ENCODE measurements at places on chromosomes 3 and 15.

DNA sequence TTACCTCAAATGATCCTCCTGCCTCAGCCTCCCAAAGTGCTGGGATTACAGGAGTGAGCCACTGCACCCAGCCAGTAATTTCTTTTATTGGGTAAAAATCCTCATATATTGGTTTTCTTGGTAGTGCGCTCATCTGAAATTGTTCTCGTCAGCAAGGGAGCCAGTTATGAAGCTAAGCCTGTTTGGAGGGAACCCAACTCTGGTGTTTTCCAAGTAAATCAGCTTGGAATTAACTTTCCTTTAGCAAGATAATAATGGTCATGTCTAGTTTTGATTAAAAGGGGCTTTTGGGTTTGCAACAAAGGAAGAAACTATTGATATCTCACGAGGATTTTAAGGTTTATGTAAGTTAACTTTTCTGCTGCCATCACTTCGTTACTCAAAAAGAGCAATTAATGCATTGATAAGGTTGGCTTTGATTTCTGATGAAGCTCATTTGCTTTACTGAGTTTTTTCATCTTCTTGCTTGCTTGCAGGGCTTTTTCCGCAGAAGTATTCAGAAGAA, 72.7 kb downstream of the RARB start:
- no peak for DNase-seq

- DNase-seq, result no peak
These were observed 8.3 kb downstream of the MUC4 start for GRCh38 chr3:195803289-195803908.

DNA sequence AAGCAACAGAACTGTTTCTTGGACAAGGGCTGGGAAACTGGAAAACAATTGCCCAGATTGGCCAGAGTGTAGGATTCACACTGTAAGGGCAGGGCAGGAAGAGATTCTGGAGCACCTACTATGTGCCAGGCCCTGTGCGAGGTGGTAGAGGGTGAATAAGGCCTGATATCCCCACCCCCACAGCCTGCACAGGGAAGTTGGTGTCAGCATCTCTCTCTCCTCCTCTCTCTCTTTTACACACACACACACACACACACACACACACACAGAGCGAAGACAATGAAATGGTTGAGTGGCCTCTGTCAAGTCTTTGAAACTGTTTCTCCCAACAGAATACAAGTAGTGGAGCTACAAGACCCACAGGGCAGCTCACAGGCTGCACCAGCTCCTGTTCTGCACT, 47.1 kb upstream of the SLCO2A1 start:
- DNase-seq, result no peak

DNA sequence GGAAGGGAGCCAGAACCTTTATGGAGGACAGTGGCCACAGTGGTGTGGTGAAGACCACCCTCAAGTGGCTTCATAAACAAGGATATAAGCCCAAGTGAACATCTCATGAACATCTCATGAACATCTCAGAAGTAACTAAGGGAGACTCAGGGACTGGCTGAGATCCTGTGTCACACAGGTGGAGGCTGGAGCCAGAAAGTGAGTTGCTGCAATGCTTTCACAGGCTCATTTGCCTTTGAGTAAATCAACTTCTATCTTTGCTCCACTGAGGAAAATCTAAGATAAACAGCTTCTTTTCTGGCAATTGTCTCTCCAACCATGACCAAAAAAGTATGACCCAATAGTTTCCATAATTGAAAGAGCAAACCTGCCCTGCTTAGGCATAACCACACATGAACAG, 152.9 kb downstream of the CADPS start:
- DNase-seq, result no peak

- no peak for DNase-seq
These were observed 90.2 kb upstream of the FGF12 start for GRCh38 chr3:192817506-192817905.

GRCh38 chr3:49132073-49132436, 795 bp downstream of the LAMB2 start:
- no peak for DNase-seq

- no peak for DNase-seq
These were observed 93.1 kb downstream of the DNASE1L3 start for GRCh38 chr3:58117561-58118181.

DNA sequence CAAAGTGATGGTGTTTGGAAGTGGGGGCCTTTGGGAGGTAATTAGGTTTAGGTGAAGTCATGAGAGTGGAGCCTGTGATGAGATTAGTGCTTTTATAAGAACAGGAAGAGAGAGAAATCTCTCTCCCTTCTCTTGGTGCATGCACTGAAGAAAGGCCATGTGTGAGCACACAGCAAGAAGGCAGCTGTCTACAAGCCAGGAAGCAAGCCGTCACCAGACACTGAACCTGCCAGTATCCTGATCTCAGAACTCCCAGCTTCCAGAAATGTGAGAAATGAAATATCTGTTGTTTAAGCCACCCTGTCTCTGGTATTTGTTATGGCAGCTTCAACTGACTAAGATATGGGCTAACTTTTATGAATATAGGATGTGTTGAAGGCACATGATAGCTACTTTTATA, 72.6 kb downstream of the REC114 start:
- no peak for DNase-seq

- no peak for DNase-seq
These were observed 9.1 kb downstream of the GK5 start for GRCh38 chr3:142216321-142216720.

GRCh38 chr3:42148982-42149432, 57.9 kb downstream of the TRAK1 start:
- DNase-seq, result no peak

DNA sequence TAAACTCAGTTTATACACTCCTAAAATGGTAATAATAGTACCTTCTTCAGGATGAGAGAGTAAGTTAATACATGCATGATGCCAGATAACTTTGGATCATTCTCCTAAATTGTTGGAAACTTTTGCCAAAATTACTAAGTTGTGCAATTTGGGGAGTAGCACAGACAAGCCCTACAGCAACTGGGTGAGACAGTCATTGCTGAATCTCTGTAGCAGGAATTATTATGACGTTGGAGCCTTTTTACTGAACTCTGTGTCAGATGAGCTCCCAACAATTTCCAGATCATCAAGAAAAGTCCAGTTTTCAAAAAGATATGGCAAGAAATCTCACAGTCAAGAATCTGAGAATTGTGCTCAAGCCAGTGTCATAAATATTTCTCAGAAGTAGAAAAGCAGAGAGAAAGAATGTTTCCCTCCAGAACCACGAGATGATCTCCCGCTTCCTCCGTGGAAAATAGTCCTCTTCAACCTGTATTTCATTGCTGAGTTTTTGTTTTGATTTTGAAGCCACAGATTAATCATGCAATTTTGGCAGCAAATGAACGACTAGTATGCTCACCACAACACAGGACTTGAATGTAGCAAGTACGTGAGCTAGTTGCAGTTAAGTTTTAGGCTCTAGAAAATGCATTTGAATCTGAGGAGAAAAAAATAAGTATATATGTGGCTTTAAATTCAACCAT, 485.4 kb downstream of the CNTN6 start:
- DNase-seq, result no peak

- DNase-seq, result no peak
These were observed 60.2 kb downstream of the MAP3K13 start for GRCh38 chr3:185423178-185423577.

DNA sequence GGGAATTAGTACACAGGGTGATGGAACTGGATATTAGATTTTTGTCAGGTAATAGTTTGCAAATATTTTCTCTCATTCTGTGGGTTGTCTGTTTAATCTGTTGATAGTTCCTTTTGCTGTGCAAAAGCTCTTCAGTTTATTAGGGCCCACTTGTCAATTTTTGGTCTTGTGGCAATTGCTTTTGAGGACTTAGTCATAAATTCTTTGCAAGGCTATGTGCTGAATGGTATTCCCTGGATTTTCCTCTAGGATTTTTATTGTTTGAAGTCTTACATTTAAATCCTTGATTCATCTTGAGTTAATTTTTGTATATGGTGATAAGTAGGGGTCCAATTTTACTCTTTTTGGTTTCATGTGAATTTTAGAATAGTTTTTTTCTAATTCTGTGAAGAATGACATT, 111.3 kb downstream of the ARRDC4 start:
- no peak for DNase-seq

- no peak for DNase-seq
These were observed 6.7 kb downstream of the SPPL2A start for GRCh38 chr15:50758712-50759205.

GRCh38 chr3:133069556-133070286, 31.5 kb downstream of the TMEM108 start:
- no peak for DNase-seq

Measured in activated T-helper 2 cell treated with anti-CD3 and anti-CD28 coated beads, Interferon-gamma antibody, Interleukin-2, Interleukin-4, amounts not matched to agents 10 μg/mL and 5 μg/mL and 100 μg/mL, durations not matched to agents 14 hours and 24 hours and 36 hours (primary cell).